ENCODE measurements at places on chromosomes 3 and 15.

GRCh38 chr15:35102186-35102585 is 17.1 kb upstream of the NANOGP8 start:
- DNase-seq, result no peak

DNA sequence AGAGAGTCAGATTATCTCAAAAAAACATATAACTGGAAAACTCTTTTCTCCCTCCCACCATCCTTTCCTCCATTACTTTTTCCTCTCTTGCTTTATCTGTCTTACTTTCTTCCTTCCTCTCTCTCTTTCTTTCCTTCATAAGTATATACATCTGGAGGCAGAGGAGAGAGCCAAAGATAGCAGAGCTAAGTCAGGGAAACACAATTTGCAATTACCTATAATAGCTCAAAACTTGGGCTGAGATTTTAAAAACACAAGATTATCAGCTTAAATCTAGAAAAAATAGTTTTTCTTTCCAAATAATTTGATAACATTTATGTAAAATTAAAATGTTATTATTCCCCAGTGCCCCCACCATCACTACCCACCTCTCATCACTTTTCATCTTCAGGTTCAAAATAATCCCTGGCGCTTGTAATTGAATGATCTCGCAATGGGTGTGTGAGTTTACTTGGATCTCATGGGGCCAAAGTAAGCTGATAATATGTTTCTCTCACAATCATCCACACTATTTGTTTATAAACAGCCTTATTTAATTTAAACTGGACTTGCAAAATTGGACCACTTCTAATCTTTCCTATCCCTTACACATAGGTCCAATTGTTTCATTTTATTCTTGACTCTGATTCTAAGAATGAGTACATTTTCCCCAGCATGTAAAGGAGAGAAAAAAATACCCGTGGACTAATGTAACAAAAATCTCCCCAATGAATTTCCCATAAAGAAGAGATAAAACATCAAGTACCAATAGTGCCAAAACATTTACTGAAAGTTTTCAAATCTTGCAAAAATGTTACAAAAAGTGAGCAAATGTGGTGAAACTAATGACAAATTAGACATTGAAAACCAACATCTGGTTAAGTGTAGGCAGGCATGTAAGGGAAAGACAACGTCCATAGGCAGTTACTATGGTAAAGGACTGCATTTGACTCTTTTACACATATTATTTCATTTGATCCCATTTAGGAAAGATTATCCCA is 236.9 kb downstream of the DTWD1 start:
- no peak for DNase-seq

DNA sequence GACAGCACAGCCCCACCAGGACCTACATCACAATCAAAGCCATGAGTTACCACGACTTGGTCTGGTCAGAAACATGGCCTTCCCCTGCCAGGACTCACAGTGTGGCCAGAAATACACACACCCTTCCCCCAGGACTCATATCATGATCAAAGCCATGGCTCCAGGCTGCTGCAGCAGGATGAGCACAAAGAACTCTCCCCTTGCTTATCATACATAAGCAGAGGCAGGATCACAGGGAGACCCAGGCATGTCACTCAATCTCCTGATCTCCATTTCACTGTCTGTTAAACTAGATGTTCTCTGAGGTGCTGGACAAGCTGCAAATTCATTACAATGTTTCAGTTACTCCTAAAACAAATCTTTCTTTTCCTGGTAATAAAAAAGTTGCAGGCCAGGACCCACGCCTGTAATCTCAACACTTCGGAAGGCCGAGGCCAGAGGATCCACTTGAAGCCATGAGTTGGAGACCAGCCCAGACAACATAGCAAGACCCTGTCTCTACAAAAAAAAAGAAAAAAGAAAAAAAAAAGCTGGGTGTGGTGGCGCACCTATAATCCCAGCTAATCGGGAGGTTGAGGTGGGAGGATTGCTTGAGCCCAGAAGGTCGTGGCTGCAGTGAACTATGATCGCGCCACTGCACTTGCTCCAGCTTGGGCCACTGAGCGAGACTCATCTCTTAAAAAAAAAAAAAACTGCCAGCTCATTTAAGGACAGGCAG is 1.2 kb downstream of the PFKFB4 start:
- no peak for DNase-seq

DNA sequence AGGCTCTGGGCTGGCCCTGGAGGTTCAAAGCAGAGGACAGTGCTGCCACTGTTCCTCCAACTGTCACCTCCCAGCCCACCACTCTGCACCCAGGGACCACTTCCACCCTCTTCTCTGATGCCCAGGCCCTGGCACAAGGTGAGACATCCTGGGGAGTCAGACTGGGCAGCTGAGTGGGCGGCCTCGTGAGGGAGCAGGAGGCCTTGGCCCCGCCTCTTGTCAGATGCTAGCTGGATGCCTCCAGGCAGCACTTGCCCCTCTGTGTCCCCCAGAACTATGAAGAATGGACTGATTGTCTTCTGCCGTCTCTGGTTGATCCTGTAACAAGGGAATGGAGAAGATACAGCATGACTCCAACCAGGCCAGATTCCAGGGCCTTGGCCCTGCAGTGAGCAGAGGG is 191.0 kb upstream of the LINGO1 start:
- DNase-seq, result no peak

DNA sequence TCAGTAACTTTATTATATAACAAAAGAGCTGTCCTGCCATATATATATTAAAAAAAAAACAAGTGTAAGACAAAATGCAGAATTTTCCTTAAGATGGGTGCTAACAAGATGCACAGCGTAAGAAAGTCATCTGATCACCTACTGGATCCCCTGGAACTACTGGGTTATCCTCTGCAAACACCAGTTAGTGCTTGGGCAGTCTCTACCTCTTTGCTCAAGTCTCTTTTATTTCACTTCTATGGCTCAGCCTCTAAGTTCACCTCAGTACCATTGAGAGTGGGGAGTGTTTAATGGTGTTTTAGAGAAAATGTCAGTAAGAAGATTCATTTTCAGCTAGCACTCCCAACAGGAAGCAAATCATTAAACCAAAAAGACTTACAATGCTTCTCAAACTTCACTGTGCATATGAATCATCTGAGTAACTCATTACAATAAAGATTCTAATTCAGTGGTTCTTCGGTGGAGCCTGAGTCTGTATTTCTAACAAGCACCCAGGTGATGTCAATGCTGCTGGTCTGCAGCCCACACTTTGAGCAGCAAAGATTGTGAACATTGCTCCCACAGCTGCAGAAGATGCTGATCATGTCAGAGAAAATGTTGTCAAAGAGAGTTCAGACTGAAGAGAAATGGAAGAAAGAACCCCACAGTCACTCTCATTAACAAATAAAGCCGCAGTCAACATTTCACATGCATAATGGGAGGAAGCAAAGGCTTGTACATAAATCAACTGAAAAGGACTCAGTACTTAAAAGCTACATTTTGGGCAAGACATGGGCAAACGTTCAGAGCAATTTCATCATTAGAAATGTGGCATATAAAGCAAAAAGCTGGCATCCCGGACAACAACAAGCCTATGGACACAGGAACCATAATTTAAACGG is 227.1 kb upstream of the ATP11B start:
- DNase-seq, result no peak

- no peak for DNase-seq
Observed at GRCh38 chr15:86840996-86841395, 761.3 kb downstream of the AGBL1 start.

- no peak for DNase-seq
Observed at GRCh38 chr3:98980915-98981596, 79.6 kb upstream of the DCBLD2 start.

DNA sequence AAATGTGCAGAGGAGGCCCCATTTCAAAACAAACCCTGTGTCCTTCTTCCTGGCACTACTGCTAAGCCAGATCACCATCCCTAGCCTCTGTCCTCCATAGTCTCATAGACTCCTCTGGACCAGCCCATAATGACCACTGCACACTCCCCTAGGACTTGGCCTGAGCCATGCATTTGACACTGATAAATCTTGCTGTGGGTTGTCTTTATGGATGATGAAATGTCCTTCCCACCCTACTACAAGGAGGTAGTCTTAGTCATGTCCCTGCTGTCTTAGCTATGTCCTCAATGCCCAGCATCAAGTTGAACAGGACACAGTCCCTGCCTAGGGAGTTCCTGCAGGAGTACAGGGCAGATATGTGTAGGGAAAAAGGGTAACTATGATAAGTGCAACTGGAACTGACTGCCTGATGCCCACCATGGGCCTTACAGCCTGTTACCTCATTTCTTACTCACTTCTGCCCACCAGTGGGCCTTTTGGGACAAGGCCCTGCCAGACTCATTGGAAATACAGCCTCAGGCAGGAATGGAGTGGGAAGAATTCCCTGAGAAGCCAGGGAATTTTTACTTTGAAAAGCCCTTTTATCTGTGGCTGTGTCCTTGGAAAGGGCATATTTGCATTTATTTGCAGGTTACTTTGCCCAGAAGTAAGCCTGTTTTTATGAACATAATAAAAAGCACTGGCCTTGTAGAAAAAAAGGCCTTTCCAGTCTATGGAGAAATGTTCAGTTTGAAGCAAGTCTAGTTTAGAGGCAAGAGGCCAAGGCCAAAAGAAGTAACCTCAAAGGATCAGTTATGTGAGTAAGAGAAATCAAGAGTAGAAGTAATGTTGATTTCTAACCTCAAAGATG is 199.6 kb upstream of the EIF1B start:
- no peak for DNase-seq

GRCh38 chr3:186510374-186511079 is 33.7 kb downstream of the CRYGS start:
- DNase-seq, result no peak

DNA sequence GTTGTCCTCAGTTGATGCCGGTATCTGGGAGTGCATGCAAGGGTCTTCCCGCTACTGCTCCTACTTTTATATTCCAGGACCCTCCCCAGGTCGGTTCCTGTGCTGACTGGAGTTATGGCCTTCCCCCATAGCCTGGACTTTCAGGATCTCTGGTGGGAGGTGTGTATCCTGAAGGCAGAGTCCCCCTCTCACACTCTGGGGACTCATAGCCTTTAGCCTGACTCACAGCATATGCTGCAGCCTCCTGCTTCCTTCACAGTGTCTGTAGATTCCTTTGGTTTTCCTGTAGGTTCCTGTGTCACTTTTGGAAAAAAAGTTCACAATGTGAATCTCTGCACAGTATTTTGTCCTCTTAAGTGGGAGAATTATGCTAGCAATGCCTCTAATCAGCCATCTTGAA is 180.6 kb upstream of the RBMS3 start:
- DNase-seq, result no peak

Measured in AG09309 (cell line).